ENCODE measurements at places on chromosomes 6 and 20.

- DNase-seq = no peak
Measured at GRCh38 chr20:19885594-19885938, 127.5 kb downstream of the RIN2 start.

GRCh38 chr20:49484180-49485140 is 2.0 kb upstream of the KCNB1 start:
- peak; percentile 56 for DNase-seq

GRCh38 chr6:75896526-75896925 is 147.5 kb downstream of the MYO6 start:
- DNase-seq = no peak

- DNase-seq = no peak
Measured at GRCh38 chr6:118419448-118420394, 128.4 kb upstream of the PLN start.

- no peak for DNase-seq
Measured at GRCh38 chr20:34231634-34232033, 9.6 kb upstream of the ASIP start.

- DNase-seq = no peak
Measured at GRCh38 chr6:34645627-34646026, 50.9 kb downstream of the ILRUN start.

- DNase-seq = peak; percentile 72
Measured at GRCh38 chr20:50191065-50191543, 474 bp downstream of the CEBPB start.

GRCh38 chr6:28772480-28773381 is 151.1 kb downstream of the TRIM27 start:
- DNase-seq = no peak

DNA sequence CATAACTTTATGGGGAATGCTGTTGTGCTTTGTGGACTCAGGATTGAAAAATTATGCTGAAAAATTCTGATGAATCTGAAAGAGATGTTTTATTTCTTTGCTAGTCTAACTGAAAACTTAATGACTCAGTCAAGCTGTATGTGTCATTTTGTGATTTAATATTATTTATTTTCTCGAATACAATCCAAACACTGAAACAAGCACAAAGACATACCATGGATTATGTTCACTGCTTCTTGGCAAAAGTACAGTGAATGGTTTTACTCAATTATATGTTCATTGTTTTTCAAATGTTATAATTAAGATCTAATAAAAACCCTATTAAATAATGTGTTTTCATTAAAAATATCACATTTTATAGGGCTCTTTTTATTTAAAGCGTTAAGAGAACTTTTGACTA is 330.6 kb upstream of the EPHA7 start:
- no peak for DNase-seq

GRCh38 chr6:10692965-10693538 is 1.4 kb downstream of the C6orf52 start:
- no peak for DNase-seq

DNA sequence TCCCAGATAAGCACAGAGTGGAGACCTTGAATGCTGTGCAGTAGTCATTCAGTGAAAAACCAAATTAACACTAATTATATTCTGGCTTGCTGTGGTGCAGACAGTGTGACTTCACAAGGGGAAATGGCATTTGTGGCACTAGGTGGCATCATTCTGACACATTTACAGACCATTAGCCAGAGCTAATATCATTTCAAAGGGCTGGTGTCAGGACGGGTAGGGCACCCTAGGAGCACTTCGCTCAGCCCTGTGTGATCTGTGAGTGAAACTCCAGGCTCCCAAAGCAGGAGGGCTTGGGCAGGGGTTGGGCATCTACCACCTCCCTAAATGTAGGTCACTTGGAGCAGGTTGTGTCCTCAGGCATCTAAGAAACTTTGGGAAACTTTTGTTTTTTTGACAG is 555.8 kb downstream of the PKHD1 start:
- no peak for DNase-seq

DNA sequence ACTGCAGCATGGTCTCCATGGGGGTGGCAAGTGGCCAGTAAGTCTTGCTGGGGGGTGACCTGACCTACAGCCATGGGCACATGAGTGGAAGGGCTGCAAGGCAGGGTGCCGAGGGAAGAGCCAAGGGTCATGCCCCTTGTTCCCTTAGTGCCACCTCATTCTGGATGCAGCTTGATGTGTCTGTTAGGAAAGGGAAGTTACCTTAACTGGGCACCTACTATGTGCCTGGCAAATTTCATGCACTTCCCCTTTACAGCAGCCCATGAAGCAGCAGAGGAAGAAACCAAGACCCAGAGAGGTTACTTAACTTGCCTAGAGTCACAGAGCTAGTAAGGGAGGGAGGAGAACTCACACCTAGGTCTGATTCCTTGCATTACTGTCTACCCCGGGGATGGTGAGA is 174.0 kb downstream of the MRPL14 start:
- no peak for DNase-seq

DNA sequence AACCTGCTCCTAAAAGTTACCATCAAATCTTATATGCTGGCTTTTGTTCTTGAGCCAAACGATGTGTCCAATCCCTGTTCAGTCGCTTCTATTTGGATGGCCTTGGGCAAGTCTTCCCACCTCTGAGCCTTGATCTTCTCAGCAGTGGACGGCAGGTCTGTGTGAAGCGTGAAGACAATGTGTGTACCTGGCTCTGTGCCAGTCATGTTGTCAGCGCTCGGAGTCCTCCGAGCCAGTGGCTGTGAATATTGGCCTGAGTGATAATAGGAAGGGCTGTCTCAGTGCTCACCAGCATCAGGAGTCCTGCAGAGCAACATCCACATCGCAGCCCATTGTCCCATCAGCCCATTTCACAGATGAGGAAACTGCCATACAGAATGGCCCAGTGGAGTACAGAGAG is 219.0 kb downstream of the CDC5L start:
- DNase-seq = no peak

DNA sequence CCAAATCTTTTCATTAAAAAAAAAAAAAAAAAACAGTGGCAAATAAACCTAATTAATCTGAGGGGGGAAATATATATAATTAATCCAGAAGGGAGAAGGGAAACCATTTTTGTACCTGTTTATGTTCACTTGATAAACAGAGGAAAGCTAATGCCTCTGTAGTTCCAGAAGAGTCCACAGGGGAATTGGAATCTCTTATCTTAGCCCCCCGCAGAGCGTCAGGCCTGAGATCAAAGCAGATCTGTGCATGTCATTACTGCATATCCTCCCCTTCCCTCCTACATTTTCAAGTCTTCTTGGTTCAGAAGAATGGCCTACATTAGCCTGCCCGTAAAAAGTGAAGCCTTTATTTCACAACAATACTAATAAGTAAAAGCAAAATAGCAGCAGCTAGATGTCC is 157.2 kb downstream of the PTPRT start:
- DNase-seq = no peak
